ENCODE measurements at places on chromosomes 11 and 22.

DNA sequence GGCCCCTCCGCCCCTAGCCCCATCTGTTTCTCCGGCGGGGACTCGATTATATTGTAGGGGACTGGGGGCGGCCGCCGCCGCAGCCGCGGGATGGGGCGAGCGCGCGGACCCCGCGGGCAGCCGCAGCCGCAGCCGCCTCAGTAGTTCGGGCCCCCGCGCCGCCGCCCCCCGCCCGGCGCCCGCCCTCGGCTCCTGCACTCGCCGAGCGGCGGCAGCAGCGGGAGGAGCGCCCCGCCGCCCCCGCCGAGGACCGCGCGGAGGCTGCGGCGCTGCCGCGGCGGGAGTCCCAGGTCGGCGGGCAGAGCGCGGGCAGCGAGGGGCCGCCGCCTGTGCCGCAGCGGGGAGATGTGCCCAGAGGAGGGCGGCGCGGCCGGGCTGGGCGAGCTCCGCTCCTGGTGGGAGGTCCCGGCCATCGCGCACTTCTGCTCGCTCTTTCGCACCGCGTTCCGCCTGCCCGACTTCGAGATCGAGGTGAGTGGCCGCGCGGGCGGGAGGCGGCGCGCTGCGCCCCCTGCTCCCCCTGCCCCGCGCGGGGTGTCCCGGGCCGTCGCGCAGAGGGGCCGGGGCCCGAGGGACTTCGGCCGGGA lies at the start of gene CECR2:
Gene CECR2 (plus strand): TSS at position 22 of the 587 bp plus-strand sequence. CDS start 324 bp downstream, at position 346.
- peak; percentile 57 for DNase-seq

DNA sequence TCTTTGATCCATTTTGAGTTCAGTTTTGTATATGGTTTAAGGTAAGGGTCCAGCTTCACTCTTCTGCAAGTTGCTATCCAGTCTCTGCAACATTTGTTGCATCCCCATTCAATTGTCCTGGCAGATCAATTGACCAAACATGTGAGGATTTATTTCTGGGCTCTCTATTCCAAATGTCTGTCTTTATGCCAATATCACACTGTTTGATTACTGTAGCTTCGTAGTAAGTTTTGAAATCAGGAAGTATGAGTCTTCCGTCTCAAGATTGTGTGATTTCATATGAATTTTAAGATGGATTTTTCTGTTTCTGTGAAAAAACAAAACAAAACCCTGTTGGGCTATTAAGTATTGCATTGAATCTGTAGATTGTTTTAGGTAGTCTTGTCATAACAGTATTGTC lies 17.0 kb downstream of the APLP2 start:
- DNase-seq, result no peak

GRCh38 chr11:32088117-32088941 lies 2.5 kb upstream of the RCN1 start:
- no peak for DNase-seq

DNA sequence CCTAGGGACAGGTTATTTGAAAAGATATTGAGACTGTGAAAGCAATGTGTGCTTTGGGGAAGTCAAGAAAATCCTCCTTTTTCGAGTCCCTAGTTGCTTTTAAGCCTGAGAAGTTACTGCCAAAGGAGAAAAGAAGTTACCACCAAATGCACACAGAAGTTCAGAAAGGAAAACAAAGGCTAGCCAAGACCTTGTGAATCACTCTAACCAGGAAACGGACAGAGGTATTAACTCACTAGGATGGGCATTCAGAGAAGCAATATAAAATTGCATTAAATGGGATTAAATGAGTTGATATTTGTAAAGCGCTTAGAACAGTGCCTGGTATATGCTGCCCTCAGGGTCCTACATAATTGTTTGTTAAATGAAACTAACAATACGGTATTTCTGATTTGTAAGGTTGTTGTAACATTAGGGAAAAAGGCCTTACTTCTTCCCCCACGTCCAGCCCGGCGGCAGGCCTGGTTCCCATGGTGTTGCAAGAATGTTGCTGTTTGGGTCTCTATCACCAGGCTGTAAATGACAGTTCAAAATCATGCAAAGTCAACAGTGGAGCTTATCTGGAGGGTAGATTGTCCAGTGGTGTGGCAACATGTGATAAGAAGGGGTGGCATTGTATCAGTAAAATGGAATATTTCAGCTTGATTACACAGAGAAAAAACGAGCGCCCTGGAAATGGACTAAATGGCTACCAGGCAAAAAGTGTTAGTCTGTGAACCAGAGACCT lies 7.1 kb downstream of the TMA7B start:
- DNase-seq, result no peak

- no peak for DNase-seq
Measured at GRCh38 chr11:131662993-131663392, 292.6 kb downstream of the NTM start.

DNA sequence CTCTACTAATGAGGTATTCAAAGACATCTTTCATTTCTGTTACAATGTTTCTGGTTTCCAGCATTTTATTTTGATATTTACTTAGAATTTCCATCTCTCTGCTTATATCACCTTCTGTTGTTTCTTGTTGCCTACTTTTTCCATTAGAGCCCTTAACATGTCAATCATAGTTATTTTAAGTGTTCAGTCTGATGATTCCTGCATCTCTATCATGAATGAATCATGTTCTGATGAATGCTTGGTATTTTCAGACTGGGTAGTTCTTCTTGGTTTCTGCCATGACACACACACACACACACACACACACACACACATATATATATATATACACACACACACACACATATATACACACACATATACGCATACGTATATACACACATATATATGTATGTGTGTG lies 486.4 kb upstream of the ISX start:
- DNase-seq, result no peak

GRCh38 chr22:43118953-43119458 lies 8.5 kb downstream of the BIK start:
- no peak for DNase-seq

DNA sequence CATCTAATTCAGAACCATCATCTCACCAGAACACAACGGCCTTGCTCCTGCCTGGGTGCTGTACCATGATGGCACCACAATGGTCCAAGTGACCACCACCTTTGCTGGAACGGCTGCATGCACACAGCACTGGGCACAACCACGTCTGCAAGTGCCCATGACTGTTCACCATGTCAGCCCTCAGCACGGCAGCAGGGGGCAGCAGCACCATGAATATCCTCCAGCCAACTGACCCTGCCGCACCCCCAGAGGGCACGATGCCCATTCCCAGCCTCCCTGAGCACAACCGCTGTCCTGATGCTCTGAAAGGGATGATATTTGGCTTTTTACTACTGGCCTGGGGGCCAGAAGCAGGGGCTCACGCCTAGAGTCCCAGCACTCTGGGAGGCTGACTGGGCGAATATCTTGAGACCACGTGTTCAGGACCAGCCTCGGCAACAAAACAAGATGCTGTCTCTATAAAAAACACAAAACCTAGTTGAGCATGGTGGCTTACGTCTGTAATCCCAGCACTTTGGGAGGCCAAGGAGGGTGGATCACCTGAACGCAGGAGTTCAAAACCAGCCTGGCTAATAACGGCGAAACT lies 25.7 kb downstream of the DRD4 start:
- no peak for DNase-seq

GRCh38 chr11:122439866-122440810 lies 215.4 kb upstream of the UBASH3B start:
- DNase-seq, result no peak

- no peak for DNase-seq
Measured at GRCh38 chr11:17852246-17852645, 117.7 kb downstream of the KCNC1 start.

DNA sequence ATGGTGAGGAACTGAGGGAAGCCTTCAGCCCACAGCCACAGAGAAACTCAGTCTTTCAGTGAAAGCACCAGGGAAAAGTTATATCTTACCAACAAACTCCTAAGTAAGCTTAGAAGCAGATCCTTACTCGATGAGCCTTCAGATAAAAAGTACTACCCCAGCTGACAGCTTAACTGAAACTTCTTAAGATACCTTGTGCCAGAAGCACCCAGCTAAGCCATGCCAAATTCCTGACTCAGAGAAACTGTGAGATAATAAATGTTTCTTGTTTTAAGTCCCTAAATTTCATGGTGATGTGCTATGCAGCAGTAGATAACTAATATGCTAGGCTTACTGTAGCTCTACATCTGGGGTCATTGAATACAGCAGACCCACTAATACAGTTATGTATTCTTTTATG lies 2025.0 kb downstream of the LRRC4C start:
- DNase-seq, result no peak

DNA sequence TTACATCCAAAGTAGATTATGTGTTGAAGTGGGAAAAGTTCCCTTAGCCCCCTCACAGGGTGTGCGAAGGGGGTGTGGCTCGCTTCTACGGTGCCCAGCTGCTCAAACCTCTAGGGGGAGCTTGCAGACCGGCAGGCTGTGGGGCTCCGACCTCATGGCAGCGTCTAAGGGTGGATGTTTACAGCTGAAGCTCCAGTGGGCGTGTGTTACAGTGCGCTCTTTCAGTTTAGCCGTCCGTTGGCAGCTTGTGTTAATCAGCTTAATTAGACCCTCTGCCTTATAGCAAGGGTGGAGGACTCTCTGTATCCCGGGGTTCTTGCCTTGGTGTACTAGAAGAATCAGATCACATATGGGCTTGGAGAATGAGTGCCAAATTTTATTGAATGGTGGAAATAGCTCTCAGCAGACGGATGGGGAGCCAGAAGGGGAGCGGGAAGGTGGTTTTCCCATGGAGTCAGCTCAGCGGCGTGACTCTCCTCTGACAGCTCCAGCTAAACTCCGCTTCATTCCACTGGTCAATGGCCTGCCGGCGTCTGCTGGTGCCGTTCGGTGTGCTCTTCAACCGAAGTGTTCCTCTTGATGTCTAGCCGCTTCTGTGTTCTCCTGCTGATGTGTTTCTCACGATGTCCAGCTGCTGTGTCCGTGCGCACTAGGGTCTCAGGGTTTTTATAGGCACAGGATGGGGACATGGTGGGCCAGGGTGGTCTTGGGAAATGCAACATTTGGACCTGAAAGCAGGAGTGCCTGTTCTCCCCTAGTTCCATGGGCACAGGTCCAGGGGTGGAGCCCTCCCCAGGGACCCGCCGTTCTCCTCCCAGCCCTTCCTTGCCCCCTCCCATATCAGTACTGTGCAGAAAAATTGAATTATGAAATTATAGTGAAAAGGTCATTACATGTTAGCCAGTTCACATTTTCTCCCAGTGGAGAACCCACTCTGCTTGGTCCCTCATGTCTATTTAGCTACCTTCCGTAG lies 28.6 kb upstream of the OR10G7 start:
- peak; percentile 96 for DNase-seq

- no peak for DNase-seq
Measured at GRCh38 chr22:37953062-37953436, 352 bp downstream of the C22orf23 start.

GRCh38 chr11:128297091-128297651 lies 290.2 kb downstream of the ETS1 start:
- DNase-seq, result no peak

GRCh38 chr11:121669422-121669821 lies 216.7 kb upstream of the SORL1-AS1 start:
- no peak for DNase-seq

- DNase-seq, result peak; percentile 67
Measured at GRCh38 chr22:33811208-33811607, 109.1 kb downstream of the LARGE1 start.

DNA sequence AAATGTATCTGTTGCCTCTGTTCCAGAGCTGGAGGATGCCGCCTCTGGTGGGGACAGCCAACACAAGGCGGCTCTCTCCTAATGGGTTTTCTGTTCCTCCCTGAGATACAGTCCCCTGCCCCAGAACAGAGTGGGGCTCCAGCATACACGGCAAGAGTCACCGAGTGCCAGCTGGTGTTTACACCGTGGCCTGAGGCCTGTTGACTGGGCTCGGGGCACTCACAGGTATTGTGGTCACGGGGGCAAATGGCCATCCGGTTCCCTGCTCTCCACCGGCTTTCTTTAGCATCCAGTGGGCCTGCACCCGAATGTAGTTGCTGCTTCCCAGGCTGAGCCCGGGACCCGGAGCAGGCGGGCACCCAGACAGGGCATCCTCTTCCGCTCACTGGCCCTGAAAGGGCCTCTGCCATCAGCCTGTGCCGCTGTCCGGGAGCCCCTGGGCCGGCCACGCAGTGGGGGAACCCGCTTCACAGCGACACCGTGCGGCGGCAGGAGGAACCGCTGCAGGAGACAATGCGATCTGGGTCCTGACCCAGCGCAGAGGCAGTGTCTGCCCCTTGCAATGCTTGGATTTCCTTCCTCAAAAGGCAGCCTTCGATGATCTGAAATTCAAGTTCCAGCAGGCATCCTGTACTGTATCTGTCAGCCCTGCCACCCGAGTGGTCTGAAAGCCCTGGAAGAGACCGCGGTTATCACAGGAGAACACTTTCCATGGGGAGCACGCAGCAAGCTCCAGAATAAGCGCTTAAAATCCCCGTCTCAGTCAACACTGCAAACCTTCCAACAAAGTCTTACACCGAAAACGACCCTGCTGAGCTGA lies 859 bp upstream of the KRTAP5-5 start:
- DNase-seq, result peak; percentile 43

DNA sequence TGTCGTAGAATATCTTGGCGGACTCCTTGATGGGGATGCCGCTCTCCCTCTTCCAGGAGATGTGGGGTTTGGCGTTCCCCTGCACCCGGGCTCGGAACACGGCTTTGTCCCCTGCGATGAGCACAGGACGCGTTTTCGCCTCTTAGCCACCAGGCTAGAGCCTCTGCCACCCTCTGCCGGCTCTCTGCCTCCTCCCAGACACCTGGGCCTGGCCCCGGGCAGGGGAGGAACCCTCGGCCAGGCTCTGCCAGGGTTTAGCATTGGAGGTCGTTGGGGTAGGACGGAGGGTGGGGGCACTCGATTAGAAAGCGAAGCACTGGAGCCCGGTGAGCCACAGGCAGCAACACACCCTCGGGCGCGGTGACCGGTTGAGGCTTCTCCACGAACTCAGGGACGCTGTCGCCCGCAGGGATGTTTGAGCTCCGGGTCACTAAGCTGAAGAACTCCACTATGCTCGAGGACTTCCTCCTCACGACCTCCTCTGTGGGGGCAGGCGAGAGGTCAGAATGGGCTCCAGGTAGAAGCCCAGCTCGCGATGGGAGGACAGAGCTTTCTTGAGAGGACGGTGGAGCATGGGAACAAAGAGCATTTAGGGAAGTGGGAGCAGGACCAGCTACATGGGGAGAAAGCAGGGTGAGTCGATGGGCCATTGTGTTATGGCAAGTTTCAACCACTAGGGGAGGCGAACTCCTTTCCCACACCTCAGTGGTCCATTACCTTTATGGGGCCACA lies 4.3 kb downstream of the IGSF22 start:
- no peak for DNase-seq

DNA sequence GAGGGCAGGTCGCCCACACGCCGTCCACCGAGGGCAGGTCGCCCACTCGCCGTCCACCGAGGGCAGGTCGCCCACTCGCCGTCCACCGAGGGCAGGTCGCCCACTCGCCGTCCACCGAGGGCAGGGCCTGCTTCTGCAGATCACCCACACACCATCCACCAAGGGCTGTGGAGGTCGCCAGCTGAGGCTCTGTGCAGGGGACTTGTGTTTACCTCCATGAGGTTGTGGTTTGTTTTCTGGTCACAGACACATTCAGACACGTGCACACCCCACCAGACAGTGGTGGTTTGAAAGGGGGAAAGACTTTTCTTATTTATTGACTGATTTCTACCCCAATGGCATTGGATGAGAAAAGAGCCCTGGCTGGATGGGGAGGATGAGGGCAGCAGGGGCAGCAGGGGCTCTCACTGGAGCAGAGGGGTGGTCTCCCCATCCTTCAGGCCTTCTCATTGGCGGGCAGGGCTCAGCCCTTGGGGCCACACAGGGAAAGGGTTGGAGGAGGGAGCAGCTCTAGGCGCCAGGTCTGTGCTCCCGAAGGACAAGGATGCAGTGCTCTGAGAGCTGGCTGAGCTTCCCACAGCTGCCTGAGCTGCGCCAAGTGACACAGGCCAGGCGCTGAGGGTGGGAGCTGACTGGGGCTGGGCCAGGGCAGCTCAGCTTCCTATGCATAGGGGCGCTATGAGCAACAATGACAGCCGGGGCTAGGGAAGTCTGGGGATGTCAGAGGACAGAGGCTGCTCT lies 252.6 kb upstream of the B3GAT1 start:
- no peak for DNase-seq

Data from NCI-H524 (cell line).